Activated naive CD4-positive, alpha-beta T cell treated with anti-CD3 and anti-CD28 coated beads, Interleukin-2, amount 50 U/mL, for 72 hours (primary cell): ENCODE measurements at places on chromosomes 12 and 14. TPM values are rescaled to one million over a fixed set of nuclear protein-coding genes. Genes with fewer than 3 reads are reported as not detected.

GRCh38 chr12:32819424-32819823 lies 63.7 kb upstream of the YARS2 start:
- DNase-seq = no peak

- no peak for DNase-seq
Measured at GRCh38 chr12:42338280-42338679, 12.3 kb downstream of the PPHLN1 start.

- DNase-seq = no peak
Measured at GRCh38 chr14:97523936-97524335, 726.8 kb downstream of the VRK1 start.

GRCh38 chr12:132517740-132518100 lies 27.8 kb downstream of the FBRSL1 start:
- DNase-seq = no peak

Gene B3GNT4
- total RNA-seq = 5.5 TPM

Gene OTX2
- not detected for total RNA-seq

Gene SCN8A
- 1.5 TPM for total RNA-seq

Gene PMEL
- 5.6 TPM for total RNA-seq
